HT1080 (cell line): ENCODE measurements at places on chromosomes 11 and 22. TPM values are rescaled to one million over a fixed set of nuclear protein-coding genes. Genes with fewer than 3 reads are reported as not detected.
A peak's percentile ranks its signal among the peaks of the same experiment; 100 is the strongest.

The OR4A16 gene
- not detected in 2 replicates for total RNA-seq

GRCh38 chr11:36139767-36140166 lies 149.5 kb downstream of the COMMD9 start:
- no peak for DNase-seq

DNA sequence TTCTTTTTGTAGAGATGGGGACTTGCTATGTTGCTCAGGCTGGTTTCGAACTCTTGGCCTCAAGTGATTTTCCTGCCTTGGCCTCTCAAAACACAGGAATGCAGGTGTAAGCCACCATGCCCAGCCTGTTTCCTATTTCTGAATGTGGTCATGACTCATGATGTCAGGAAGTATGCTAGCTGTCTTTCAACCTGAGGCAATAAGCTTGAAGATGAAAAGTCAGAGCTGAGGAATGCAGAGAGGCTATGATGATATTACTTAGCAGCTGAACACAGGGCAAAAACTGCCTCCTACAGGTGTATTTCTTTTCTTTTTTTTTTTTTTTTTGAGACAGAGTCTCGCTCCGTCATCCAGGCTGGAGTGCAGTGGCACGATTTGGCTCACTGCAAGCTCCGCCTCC lies 9.0 kb upstream of the NUCB2 start:
- peak; percentile 96 for DNase-seq

GRCh38 chr11:11582011-11582701 lies 39.6 kb downstream of the GALNT18 start:
- DNase-seq: no peak

DNA sequence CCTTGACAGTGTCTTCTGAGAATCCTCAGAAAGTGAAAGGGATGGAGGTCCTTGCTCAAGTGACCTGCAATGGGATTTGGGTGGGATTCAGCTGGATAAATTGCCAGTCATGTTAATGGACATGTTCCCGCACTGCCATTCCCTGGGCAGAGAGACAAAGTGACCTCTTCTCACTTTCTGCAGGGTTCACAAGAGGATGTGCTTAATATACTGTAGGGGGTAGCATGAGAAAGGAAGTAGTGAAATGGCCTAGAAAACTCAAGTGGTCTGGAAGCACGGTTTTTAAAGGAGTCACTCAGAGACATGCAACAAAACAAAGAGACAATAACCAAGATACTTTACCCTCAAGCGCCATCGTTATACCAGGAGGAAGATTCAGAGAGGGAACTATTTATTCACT lies 70.2 kb downstream of the NELL1 start:
- DNase-seq: no peak

DNA sequence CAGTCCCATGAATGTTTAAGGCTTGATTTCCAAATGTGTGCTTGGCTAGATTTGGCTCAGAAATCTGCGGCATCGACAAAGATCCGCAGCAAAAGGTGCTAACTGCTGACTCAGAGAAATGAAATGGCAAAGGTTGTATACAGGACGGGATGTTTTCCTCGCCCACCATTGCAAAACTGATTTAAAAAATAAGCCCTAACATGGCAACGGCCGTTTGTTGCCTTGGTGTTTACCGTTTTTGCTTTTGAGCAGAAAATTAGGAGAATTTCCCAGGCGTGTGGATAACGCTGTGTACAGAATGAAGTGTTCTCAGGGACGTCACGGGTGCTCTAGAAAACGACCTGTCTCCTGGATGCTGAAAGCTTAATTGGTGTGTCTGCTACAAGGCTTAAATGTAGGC lies 70.2 kb downstream of the ARHGAP8 start:
- no peak for DNase-seq

DNA sequence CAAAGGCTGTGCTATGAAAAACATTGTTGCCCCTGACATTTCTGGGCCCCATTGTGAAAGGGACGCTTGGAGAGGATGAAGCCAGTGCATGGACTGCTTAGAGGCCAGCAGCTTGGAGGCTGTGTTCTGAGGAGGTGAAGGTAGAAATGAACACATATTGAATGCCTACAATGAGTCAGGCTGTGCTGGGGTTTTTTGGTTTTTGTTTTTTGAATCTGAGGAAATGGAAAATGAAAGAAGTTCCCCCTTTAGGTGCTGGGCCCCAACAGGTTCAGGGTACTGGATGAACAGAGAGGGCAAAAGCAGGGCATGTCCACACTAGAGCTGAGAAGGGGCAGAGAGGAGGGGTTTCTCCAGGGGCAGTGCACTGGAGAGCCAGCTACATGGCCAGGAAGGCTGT lies 166.1 kb upstream of the API5 start:
- no peak for DNase-seq

DNA sequence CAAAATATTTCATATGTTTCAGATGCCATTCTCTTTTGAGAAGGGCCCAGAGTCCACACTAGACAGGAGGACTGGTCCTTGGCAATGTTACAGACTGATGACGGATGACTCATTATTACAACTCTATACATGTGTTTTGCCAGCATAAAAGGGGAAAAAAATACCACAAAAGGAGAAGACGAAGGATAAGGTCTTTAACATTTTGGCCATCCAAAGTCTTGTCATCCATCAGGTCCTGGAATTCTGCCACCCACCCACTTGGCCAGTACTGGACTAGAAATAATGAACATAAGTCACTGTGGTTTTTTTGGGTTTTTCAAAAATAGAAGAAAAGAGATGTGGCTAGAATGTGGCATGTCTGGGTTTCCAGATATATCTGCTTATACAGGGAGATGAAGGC lies 57.7 kb upstream of the BDNF start:
- peak; percentile 88 for DNase-seq

DNA sequence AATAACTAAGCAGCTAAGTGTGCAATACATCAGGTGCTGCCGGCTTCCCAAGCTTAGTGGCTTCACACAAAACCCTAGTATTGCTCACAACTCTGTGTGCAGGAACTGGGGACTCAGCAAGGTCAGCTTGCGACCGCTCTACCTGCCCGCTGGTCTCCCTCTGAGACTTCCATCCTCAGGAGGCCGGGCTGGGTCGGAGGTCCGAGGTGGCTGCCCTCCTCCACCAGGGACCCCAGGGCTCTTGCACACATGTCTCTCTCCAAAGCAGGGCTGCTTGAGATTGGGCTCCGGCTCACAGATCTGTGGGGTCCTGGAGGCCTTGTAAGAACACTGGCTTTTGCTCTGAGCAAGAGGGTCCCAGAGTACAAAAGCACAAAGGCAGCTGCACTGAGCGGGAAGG lies 25.4 kb upstream of the FGF19 start:
- DNase-seq: no peak

GRCh38 chr11:34181251-34181650 lies 75.8 kb downstream of the NAT10 start:
- DNase-seq: peak; percentile 47

- DNase-seq: no peak
Measured at GRCh38 chr11:72842653-72843330, 28.6 kb downstream of the ATG16L2 start.

The FAM180B gene
- not detected in 2 replicates for total RNA-seq

DNA sequence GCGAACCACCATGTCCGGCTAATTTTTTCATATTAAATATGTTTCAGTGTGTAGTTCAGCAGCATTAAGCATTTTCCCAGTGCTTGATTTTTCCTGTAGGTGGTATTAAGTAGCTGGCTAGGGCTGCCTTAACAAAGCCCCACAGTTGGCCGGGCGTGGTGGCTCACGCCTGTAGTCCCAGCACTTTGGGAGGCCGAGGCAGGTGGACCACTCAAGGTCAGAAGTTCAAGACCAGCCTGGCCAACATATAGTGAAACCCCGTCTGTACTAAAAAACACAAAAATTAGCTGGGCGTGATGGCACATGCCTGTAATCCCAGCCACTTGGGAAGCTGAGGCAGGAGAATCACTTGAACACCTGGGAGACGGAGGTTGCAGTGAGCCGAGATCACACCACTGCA lies 33.5 kb upstream of the TOLLIP start:
- no peak for DNase-seq

The B4GAT1 gene
- total RNA-seq: 27.0 and 34.4 TPM in 2 replicates

The SEPTIN5 gene
- 2.3 and 2.8 TPM in 2 replicates for total RNA-seq

The CDC42EP1 gene
- total RNA-seq: 67.3 and 95.3 TPM in 2 replicates

DNA sequence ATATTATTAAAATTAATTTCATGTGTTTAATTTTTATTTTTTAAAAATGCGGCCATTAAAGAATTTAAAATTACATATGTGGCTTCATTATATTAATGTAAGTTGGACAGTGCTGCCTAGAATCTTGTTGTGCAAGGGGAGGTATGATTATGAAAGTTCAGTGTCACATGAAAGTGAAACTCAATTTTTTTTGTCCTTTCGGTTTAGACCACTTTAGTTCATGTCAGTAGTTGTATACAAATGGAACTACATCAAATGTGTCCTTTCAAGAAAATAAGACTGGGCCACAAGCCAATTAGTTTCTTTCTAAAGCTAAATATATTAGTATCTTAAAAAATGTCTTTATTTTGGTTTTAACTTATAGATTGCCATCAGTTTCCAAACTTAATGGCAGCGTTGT lies 35.7 kb downstream of the TBCEL start:
- DNase-seq: no peak

DNA sequence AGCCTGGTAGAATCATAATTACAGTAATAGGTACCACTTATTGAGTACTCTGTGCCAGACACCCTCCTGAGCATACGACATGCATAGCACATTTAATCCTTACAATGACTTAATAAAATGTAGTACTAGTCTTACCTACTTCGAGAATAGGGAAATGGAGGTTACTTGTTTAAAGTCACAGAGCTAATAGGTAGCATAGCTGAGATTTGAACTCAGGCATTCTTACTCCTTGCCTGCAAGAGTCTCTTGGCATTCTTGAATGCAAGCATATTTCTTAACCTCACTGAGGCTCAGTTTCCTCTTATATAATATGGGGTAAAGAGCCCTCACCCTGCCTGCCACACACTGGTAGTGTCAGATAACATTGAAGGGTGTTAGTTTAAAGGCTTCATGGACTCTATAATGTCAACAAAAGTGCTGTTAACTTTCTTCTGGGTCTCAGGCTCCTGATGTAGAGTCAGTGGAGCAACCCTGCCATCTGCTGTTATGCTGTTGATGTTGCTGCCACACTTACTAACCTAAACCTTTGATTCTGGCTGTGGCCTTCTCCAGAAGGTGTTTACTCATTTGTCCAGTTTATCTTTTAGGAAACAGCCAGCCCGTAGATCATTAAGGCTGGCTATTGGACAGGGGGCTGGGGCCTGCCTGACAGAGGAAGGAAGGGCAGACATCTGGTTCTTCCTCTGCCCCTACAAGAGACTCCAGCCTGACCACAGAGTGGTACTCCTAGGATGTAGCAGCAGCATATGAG lies 18.9 kb downstream of the LIMK2 start:
- DNase-seq: peak; percentile 49

DNA sequence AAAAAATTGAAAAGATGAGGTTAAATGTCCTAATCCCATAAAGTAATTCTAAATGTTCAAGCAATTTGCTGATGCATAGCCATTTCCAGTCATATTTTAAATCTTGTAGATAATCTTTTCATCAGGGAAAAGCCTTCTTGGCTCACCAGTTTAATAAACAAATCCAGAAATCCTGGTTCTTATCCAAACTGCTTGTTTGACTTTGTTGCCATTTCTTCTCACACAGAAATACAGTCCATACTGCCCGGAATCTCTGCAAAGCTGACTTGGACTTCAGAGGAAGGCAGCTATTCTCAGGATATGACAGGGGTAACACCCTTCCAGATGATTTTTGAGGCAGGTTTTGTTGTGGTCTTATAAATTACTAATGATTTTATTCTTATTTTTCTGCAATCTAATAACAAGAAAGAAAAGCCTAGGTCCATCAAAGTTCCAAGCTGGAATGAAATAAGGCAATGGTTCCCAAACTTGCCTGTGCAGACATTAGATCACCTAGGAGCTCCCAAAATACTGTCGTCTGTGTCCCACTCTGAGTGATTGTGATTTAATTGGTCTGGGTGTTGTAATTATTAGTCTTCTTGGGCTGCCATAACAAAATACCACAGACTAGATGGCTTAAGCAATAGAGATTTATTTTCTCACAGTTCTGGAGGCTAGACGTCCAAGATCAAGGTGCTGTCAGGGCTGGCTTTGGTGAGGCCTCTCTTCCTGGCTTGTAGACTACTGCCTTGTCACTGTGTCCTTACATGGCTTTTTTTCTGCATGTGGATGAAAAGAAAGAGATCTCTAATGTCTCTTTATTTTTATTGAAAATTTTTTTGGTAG lies 55.1 kb upstream of the RCE1 start:
- DNase-seq: no peak

GRCh38 chr11:31803813-31804311 lies 7.3 kb downstream of the PAX6 start:
- no peak for DNase-seq

The PANX2 gene
- total RNA-seq: 1.4 and 1.6 TPM in 2 replicates

DNA sequence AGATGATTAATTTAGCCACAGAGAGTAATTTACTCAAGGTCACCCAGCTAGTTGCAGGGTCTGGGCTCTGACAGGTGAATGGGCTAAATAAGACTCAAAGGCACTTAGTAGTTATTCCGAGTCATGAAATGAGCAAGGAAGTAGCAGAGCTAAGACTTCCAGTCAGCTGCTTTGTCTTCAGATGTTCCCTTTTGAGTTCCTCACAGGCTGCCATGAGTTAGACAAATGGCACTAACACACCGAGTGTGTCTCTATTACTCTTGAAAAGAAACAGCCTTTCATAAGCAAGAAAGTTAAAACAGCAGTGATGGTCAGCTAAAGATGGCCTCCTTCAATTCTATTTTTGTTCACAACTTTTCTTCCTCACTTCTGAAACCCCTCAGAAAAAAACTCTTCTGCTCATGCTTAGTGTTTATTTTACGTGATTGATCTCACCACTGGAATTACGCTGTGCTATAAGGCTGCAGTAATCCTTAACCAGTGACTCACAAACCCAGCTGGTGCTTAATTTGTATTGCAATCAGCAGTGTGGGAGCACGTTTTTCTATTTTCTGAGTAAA lies 389.1 kb downstream of the AASDHPPT start:
- DNase-seq: peak; percentile 42

DNA sequence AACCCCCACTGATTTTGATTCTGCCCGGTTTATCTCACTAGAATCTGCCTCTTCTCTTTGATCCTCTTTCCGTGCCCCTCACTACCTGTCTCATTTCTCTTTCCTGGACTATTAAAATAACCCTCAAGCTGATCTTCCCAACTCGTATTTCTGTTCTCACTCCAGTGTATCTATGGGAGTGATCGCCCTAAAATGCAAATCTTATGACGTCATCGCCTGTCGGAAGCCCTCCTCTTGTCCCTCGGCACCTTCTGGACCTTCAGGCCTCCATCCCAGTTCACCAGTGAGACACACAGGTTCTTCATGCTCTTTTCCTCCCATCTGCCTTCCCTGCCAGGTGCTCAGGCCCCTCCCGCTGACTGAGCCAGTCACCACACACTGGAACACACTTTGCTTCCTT lies 234.5 kb upstream of the TBCEL start:
- DNase-seq: no peak

- DNase-seq: no peak
Measured at GRCh38 chr11:76793391-76794291, 10.5 kb downstream of the TSKU start.
